Stromal cell of bone marrow (primary cell): ENCODE measurements at places on chromosomes 6 and 20.
A peak's percentile ranks its signal among the peaks of the same experiment; 100 is the strongest.

DNA sequence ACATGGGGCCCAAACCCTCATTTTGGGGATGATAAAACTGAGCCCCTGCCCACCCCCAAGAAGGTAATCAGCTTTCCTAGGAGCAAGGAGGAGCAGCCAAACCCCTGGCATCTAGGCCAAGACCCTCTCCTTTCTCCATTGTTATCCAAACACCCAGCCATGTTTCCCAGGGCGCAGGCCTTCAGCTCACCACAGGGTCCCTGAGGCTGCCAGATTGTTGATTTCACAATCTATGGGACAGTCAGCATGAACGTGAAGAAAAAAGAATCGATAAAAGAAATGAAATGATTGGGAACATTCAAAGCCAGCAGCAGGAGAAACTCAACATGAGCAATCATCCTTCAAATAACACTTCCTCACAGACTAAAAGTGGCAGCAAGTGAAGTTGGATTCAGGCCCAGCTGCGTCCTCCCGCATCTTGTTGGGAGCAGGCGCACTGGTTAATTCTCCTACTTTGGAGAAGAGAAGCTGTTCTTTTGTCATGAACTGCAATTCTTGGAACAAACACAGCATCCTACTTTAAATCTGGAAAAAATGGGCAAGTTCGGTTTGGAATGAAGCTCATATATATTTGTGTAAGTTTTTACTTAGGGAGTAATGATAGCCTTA, 241.8 kb upstream of the PRDM1 start:
- no peak for DNase-seq

GRCh38 chr6:123042401-123042800, 46.4 kb downstream of the CLVS2 start:
- no peak for DNase-seq

- DNase-seq: no peak
These were observed 175.5 kb downstream of the BCAS1 start for GRCh38 chr20:53894707-53895384.

DNA sequence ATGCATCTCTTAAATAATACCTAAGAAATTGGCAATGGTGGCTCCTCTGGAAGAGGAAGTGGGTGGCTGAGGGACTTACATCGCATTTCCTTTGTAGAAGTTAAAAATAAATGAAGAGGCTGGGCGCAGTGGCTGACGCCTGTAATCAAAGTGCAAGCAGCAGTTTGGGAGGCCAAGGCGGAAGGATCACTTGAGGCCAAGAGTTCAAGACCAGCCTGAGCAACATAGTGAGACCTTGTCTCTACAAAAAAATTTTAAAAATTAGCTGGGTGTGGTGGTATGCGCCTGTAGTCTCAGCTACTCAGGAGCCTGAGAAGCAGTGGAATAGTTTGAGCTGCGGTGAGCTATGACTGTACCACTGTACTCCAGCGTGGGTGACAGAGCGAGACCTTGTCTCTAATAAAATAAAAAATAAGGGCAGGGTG, 12.2 kb upstream of the NCOA3 start:
- DNase-seq: no peak

DNA sequence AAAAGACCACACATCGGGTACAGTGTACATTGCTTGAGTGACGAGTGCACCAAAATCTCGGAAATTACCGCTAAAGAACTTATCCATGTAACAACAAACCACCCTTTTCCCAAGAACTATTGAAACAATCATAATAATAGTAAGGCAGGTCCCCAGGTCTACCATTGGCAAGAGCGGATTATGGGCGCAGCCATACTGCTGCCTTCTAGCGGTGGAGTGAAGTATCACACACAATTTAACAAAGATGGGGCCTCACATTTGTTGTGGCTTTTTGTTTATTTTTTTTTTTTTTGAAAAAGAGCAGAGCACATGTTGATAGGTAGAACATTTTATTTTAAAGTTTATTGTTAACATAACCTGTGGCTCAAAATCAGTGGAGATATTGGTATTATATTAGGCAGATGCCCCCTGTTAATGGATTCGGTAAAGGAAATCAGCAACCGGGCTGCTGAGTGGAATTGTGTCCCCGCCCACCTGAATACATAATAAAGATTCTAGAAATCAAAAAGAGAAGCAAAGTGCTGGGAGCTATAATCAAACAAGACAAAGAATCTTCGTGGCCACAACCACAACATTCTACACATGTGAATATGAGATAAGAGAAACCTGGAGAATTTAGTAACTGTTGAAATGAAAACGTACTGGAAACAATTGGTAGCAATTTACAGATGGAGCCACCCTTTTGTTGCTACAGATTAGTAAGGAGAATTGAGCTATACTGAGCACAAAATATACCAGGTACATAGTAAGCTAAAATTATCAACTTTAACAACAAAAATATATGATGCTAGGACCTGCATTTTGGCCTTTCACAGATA, 94.2 kb upstream of the EXOC2 start:
- no peak for DNase-seq

DNA sequence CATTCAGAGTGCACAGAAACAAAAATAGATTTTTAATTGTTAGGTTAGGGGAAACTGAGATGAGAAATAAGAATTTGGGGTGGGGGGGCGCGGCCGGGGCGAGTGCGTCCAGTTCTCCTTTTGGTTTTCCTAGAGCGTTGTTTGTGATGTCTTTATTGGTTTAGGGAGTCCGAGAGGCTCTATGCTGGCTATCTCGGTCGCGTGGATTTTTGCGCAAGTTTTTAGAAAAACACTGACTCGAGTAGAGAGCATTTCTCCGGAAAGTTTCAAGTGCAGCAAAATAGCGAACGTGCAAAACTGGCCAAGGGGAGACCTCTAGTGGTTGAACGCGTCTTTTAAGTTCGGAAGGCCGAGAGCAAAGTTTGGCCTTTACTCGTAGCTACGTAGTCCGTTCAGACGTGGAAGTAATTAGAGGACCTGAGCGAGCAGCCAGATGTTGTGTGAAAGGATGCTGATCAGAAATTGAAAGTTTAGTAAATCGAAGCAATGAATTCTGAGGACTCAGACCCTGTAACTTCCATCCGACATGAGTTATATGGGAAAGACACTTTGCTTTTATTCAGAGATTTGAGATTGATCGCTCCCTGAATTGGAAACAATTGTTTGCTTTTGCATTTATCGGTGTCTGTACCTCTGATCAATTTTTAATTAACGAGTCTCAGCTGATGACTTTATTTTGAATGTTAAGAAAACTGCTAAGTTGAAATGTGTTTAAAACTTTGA, 2.7 kb downstream of the L3MBTL3 start:
- DNase-seq: peak; percentile 90

DNA sequence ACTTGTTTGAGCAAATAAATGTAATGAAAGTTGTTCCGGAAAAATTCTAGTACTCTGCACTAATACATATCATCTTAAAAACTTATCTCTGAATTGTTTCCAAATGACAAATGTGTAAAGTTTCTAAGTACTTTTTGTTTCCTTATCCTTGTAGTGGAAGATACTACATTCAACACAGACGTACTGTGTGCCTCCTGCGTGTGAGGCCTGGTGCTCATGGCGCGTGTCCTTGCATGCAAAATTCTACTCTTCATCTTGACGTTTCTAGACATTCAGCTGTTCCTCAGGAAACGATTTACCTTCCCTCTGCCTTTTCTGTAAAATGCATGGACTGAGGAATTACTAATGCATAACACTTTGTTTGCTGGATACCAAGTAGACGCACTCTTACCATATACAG, 11.5 kb downstream of the DLL1 start:
- no peak for DNase-seq

DNA sequence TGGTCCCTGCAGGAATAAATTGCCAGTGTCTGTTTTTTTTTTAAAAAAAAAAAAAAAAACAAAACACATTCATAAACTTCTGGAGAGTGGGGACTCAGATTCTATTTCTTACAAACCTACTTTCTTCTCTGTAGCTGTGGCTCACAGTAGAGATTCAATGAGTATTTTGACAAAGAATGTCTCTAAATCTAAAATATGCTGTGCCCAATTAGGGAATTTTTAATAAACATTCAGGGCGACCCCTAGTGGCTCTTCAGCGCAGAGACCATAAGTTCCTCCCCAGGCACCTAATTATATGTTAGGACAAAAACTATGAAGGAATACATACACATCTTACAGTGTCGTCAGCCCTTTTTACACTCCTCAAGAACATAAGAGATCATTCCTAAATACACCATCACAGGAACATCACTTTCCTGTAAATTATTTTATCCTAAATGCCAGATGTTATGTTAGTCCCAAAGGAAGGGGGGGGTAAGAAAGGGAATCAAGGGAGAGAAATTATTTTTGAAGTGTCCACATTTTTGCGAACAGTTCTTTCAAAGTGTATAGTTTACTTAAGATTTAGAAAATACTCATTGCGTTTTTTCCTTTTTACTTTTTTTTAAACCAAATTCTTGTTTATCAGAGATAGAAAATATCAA, 21.8 kb upstream of the NAA20 start:
- DNase-seq: no peak

- no peak for DNase-seq
These were observed 124.7 kb upstream of the SPACA1 start for GRCh38 chr6:87922947-87923330.

- no peak for DNase-seq
These were observed 48.6 kb downstream of the TOX2 start for GRCh38 chr20:43963233-43963632.

DNA sequence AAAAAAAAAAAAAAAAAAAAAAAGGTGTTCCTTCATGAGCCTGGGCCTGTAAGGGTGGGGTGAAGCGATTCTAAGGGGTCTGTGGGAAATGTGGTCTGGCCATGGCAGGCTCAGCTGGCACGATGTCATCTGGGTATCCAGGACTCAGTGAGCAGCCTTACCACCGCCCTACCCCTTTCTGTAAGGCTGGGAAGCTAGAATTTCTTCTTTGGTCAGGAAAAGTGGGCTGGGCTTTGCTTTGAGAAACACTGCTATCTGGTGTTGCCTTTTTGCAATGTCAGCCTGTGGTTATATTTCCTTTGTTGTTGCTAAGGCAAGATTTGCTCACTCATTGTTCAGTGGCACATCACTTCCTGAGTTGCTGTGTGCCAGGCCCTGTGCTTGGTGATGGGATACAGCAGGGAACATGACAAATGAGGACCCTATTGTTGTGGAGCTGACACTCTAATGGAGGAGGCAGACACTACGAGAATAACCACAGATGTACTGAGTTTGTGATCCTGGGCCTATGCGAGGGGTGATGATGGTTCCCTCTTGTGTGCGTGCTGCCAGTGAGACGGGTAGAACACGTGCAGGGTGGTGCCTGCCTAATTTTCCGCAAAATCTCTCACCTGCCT, 45.9 kb upstream of the ZNFX1 start:
- peak; percentile 79 for DNase-seq

DNA sequence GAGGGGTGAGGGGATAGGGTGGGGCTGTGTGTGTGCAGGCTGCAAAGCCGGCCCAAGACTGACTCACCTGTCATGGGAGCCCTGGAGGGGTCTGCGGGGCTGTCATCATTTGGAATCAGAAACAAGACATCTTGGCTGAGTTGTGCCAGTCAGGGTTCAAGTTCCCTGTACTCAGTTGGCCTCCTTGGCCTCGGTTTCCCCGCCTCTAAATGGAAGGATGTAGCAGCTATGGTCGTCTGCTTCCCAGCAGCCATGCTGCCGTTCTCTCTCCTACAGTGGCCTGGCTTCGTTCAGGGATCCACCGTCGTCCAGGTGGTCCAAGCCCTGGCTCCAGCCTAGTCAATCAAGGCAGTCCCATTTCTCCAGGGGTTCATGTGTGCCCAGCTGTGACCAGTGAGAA, 83.6 kb upstream of the PMEPA1 start:
- no peak for DNase-seq

DNA sequence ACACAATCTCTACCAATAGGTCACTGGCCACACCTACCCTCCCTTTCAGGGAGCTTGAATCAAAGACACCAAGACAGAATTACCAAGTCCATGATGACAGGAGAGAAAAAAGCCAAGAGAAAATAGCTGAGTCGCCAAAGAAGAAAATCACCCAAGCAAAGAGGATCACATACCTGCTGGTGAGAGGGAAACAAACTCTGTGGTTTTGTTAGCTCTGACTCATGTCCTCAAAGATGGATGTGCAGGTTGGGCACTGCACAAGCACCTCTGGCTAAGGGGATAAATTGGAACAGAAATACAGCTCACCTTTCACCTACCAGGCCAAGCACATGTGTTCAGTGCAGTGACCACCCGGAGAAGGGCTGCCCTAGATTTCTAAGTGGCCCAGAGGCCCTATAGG, 114.8 kb downstream of the TFAP2A start:
- DNase-seq: no peak

GRCh38 chr20:22382742-22383141, 201.6 kb downstream of the FOXA2 start:
- no peak for DNase-seq

DNA sequence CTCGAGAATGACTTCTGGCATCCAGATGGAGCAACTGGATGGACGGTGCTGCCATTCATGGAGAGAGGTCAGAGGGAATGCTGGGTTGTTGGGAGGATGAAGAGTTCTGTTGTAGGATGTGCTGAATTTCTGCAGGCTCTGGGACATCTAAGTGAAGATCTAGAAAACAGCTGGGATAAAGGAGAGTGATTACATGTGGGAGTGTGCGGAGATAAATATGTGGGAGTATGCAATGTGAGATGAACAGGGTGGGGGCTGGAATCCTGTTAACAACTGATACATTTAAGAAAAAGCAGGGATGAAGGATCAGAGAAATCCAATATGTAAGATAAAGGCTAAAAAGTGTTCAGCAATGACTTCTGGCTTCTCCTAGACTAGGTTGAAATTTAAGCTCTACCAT, 43.1 kb downstream of the FAXC start:
- no peak for DNase-seq

- DNase-seq: no peak
These were observed 101.5 kb upstream of the BACH2 start for GRCh38 chr6:90397929-90398674.

DNA sequence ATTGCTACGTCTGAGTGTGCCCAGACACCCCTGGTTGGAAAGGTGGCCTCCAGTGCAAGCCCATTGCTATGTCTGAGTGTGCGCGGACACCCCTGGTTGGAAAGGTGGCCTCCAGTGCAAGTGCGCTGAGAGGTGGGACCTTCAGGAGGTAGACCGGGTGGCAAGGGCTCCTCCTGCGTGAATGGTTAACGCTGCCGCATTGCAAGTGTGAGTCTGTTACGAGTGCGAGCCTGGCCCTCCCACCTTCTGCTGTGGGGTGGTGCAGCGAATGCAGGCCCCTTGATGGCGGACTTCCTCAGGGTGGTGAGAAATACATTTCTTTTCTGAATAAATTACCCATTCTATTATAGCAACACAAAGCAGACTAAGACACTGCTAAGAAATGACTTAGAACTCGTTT, 208.8 kb downstream of the DLL1 start:
- DNase-seq: no peak

- peak; percentile 45 for DNase-seq
These were observed 1.4 kb upstream of the PRND start for GRCh38 chr20:4720041-4720976.

- DNase-seq: no peak
These were observed 31.0 kb downstream of the THEMIS start for GRCh38 chr6:127869772-127870404.

GRCh38 chr20:20024942-20025341, 7.8 kb downstream of the NAA20 start:
- DNase-seq: no peak

- no peak for DNase-seq
These were observed 28.8 kb upstream of the HIVEP1 start for GRCh38 chr6:11983306-11983705.

- no peak for DNase-seq
These were observed 87.8 kb downstream of the KIZ start for GRCh38 chr20:21213691-21214090.
